ENCODE measurements at places on chromosomes 12 and 14.
A peak's percentile ranks its signal among the peaks of the same experiment; 100 is the strongest.

DNA sequence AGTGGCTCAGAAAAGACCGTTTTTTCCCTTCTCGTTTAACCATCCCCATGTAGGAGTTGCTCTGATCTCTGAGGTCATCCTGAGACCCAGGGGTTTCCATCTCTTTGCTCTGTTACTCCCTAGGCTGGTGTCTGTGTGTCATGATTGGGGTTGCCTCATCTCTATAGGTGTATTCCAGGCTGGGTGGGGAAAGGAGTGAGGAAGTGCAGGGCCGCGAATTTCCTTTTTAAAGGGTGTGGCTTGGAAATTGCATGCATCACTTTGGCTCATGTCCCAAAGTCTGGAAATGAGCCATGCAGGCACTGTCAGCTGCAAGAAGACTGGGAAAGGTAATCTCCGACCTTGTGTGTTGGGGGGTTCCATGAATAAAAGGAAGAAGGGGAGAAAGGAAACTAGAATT, 201.9 kb downstream of the AACS start:
- no peak for DNase-seq

DNA sequence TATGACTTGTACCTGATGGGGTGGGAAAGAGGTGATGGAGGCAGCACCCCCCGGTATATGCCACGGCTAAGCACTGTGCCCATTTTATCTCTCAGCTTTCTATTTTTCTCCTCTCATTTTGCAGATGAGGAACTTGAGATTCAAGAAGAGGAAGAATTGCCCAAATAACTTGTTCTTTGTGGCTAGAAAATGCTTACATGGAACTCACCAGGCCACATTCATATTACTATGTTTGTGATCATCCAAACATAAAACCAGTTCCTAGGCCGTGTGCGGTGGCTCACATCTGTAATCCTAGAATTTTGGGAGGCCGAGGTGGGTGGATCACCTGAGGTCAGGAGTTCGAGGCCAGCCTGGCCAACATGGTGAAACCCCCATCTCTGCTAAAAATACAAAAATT, 14.5 kb upstream of the PSMD9 start:
- no peak for DNase-seq

DNA sequence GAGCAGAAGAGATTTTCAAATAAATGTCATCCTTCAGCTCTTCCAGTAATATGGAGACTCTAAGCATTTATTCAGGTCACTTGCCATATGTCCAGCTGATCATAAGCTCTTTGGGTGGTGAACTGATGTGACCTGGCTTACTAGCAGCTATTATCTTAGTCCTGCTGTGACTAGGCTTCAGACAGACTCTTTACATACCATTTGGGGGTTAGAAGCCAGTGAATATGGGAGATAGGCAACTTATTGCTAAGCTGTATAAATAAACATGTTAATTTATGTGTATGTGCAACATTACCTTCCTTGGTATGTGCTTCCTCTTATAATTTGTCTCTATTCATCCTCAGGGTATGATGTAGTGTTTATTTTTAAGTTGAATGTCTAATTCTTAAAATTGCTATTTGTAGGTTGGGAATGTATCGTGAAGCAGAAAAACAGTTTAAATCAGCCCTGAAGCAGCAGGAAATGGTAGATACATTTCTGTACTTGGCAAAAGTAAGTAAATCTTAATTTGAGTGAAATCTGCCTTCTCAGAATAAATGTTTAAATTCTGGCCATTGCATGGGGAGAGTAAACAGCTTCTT, 32.4 kb downstream of the TTC8 start:
- no peak for DNase-seq

- no peak for DNase-seq
These were observed 38.9 kb downstream of the PPP4R4 start for GRCh38 chr14:94213021-94213420.

- DNase-seq: no peak
These were observed 159.9 kb upstream of the NOS1 start for GRCh38 chr12:117521346-117521745.

DNA sequence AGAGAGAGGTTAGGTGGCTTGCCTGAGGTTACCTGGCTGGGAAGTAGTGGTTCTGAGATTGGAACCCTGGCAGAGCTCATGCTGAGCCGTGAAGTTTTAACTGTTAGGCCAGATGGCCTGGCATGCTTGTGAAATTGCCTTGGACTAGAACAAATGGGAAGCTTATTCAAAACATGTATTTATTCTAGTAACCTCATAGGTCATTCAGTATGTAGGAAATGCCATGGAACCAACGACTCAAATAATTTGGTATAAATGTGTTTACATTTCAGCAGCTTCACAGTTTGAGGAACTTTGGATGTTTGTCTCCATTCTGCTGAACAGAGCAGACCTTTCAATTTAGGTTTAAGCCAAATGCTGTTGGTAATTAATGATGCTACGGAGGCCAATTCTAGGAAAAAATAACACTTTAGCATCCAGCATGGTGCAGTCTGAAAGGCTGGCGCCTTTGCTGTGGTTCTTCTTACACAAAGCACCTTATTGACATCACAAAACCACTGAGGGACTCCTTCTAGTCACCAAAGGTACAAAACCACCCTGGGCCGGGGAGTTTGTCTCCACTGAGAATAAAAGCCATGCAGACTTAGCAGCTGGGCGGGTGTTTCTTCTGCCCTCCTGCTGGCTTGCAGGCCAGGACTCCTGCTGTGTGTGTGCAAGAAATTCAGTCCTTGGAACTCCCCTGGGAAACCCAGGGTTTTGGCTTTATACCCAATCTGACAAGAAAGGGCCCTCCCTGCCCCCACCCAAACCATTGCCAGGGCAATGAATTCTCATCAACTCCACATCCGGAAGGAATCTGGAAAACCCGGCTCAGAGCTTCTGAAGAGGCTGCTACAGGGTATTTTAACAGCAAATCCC, 64.2 kb downstream of the ELK3 start:
- DNase-seq: peak; percentile 42

GRCh38 chr12:129559776-129560175, 344.0 kb downstream of the TMEM132D start:
- DNase-seq: no peak

- DNase-seq: no peak
These were observed 70.1 kb upstream of the GPATCH2L start for GRCh38 chr14:76081642-76082041.

- DNase-seq: peak; percentile 56
These were observed 19.4 kb downstream of the BDKRB1 start for GRCh38 chr14:96275177-96276112.

All from CD4-positive, alpha-beta T cell treated with Interleukin-15 for 4 hours (primary cell).